ENCODE measurements at places on chromosomes 12 and 14. TPM values are rescaled to one million over a fixed set of nuclear protein-coding genes. Genes with fewer than 3 reads are reported as not detected.
A peak's percentile ranks its signal among the peaks of the same experiment; 100 is the strongest.

DNA sequence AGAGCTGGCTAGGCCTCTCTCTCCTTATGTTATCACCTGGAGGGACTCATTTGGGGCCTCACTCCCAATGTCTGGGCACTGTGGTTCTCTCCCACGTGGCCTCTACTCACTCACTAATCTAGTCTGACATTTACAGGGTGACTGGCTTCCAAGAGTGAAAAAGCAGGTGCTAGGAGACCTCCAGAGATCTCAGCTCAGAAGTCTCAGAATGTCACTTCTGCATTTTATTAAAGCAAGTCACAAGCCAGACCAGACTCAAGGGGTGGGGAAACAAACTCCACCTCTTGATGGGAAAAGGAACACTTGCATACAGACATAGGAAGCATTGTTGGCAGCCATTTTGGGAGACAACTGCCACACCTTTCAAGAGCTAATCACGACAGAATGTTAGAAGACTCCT is 175.9 kb downstream of the MON2 start:
- no peak for ATAC-seq

DLGAP5 gene
- 17.9 TPM for total RNA-seq

DNA sequence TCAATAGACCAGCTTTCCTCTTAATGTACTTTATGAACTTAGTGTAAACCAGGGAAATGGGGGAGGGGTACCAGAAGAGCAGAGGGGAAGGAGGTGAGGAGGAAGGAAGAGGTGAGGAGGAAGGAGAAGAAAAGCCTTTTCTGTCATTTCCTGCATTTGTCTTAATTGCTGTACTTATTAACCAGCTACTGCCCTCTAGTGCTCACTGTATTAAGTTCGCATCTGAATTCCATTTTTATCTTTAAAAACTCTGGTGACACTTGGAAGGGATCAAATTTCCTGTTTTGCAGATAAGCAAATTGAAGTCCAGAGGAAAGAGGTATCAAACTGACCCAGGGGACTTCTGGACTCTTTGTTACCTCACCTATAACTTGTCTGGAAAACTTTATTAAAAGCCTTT is 22.2 kb downstream of the MANSC1 start:
- ATAC-seq: peak; percentile 62

DNA sequence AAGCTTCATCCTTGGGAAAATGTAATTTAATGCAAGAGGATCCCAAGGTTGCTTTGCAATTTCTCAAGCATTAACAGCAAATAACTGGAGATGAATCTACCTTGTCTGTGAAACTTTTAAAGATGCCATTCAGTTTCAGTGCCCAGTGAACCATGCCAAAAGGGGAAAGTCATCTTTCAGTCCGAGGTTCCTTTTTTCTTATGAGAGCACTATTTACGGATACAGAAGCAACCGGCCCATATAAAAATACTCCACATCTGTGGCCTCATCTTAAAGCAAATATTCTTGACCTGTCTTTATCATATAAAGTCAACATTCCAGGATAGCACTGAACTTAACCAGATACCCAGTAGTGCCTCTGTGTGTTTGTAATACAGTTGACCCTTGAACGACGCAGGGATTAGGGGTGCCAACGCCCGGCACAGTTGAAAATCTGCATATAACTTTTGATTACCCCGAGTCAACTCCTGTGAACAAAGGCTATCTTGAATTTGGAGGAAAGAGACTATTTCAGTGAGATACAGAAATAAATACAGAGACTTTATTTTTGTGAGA is 209.4 kb downstream of the PCNX1 start:
- ATAC-seq: no peak

DNA sequence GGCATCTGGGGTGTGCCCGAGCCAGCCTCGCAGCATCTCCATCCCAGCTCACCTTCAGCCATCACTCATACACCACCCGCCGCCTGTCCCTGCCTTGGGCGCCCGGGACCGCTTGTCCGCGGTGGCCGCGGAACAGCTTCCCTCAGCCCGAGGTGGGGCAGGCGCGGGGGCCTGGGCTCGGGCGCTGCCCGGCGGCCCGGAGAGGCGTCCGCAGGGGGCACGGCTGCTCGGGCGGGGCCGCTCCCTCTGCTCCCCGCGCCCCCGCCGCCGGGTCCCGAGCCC is 430 bp downstream of the SLC41A2 start:
- peak; percentile 17 for ATAC-seq

DNA sequence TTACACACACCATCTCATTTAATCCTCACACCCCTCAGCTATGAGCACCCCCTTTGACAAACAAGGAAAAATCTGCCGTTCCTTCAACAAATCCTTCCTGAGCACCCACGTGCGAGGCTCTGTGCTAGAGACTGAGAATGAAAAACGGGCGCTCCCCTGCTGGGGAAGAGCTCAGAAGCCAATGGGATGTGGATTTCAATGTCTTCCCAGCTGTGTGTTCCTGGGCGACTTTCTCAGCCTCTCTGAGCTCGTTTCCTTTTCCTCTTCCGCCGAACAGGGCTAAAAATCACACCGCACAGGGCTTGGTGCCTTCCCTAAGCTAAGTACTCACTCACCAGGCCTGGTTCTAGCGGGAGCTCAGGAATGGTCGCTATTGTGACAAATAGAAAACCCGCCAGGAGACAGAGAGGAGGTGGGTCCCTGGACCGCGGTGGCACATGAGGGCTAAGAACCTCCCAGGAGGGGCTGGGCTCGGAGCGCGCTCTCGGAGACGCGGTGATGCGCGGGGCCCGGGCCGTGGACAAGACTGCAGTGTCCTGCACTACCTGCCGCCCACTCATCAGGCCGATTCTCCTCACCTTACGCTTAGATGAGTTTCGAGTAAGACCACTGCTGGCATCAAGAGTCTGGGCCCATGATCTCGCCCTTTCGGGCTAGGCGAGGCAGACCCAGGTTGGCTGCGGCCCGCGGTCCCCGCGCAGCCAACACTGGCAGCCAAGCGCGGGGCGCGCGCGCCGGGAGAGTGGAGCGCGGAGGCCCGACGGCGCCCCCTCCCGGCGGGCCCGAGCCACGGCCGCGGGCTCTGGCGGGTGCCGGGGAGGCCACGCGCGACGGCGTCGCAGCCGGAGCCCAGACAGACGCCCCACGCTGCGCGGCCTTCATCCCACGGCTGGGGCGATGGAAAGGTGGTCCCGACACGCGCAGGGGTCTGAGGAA is 17.0 kb downstream of the ZDHHC22 start:
- peak; percentile 52 for ATAC-seq

DNA sequence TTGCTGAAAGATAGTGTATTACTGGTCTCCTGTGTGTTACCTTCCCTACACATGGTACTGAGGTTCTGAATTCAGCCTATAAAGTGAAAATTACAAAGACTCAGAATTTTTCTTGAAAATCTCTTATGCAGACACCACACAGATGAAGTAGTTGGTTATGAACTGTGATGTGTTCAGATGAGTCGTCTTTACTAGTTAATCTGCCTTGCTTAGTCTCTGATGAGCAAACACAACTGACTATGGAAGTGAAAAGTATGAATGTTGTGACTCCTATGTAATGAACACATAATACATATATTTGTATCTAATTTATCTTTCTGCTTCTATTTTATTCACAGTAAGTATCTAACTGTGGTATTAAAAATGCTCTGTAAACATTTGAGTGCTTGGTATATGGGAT is 4.7 kb downstream of the MTERF2 start:
- no peak for ATAC-seq

ZNF705A gene
- total RNA-seq: not detected

INHBC gene
- total RNA-seq: not detected
